ENCODE measurements at places on chromosomes 13 and 19.
A peak's percentile ranks its signal among the peaks of the same experiment; 100 is the strongest.

DNA sequence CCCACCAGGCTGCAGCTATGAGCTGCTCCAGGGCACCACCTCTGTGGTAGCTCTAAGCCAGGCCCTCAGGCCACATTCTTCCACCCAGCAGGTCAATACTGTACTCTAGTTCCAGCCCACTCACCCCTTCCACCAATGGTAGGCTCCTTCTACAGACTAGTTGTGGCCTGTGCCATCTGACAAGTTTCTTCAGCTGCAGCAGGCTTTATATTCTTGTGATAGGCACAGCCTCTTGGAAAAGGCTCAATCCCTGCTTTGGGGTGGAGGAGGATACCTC is 8.5 kb downstream of the MICU2 start:
- DNase-seq: no peak

GRCh38 chr19:35715981-35716800 is 1.6 kb upstream of the KMT2B start:
- no peak for DNase-seq

- DNase-seq: no peak
Observed at GRCh38 chr13:80442609-80443008, 101.7 kb upstream of the SPRY2 start.

DNA sequence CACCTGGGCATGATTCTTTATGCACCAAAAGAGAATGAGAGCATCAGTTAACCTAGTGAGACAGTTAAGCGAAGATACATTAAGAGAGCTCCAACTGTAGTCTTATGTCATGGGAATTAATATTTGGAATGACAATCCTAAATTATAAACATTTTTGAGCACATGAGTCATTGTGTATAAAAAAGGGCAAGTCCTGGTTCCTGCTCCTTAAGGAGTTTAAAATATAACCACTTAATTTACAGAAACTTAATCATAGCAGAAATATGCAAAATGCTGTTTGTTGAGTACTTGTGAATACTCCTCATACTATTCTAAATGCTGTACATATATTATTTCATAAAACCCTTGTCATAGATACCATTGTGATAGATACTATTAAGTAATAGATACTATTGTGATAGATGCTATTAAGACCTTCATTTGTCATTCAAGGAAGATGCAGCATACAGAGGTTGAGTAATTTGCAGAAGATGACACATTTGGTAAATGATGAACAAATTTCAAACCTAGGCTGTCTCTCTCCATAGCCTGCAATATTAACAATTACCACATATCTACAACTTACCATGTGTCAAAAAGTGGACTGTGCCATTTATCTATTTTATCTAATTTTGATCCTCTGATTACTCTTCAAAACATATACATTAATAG is 301.0 kb downstream of the TBC1D4 start:
- no peak for DNase-seq

DNA sequence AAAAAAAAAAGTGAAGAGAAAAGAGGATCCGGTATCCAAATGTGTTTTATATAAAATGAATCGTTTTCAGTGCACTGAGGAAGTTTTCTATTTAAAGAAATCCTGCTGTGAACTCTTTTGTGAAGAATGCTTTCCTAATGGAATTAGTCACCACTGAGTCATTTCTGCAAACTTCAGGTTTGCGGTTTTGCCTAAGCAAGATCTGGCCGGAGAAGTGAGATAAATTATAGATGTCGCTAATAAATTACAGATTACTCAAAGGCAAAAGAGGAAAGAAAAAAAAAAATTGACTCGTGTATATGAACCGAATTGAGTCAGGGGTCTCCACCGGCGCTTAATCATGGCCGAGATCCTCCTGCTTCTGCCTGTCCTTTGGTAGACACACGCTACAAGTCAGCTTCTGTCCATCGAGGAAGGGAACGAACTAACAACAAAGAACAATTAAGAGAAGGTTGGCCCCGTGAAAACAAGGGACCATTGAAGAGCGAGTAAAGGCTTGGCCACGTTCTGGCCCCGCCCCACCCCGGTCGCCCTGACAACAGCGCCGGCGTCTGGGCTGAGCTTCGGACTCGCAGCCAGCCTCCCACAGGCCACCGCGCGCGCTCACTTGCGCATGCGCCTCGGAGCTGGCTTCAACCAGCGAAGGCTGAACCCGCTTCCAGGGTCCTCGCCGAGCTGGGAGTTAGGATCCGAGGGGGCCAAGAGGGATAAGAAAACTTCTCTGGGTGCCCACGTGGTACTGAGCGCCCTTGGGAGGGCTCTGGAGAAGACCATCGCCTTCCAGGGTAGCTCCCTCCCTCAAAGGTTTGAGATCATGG is 33.0 kb upstream of the MRI1 start:
- peak; percentile 84 for DNase-seq

DNA sequence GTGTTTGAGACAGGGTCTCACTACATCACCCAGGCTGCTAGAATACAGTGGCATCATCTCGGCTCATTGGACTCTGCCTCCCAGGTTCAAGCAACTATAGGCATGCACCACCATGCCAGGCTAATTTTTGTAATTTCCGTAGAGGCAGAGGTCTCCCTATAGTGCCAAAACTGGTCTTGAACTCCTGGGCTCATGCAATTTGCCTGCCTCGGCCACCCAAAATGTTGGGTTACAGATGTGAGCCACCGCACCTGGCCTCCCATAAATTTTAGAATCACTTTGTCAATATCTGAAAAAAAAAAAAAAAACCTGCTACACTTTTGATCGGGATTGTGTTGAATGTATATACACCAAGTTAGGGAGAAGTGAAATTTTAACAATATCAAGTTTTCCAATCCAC is 11.9 kb upstream of the PLEKHF1 start:
- no peak for DNase-seq

- DNase-seq: no peak
Observed at GRCh38 chr19:23716792-23717191, 29.8 kb upstream of the ZNF675 start.

GRCh38 chr19:18418483-18419194 is 559 bp upstream of the SSBP4 start:
- DNase-seq: peak; percentile 57

DNA sequence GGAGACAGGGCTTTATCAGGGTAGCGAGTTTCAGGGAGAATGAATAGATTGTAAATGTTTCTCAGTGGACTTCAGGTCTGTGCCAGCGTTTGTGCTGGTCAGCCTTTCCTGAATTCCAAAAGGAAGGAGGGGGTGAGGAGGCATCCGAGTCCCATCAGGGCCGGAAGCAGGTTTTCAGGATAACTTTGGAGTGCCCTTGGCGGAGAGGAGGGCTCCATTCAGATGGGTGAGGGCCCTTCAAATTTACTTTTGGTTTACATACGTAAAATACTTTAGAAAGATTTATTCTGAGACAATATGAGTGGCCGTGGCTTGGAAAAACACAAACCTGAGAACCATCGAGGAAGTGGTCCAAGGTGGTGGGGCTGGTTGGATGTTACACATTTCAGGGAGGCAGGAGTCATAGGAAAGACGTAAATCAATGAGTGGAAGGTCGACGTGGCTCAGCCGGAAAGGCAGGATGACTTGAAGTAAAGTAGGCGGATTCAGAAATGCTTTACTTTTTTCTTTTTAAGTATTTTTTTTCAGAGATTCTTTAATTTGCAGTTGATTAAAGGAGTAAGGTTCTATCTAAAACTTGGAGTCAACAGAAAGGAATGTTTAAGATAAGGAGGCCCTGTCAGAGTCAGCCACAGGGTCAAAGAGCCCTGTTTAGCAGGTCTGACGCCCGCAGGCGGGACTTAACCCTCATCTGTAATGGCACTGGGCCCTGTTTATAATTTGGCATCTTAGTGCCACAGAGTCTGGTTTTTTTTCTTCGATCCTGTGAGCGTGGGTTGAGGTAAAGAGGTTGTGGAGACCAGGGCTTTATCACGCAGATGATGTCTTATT is 32.8 kb downstream of the ATP11A start:
- no peak for DNase-seq

- DNase-seq: no peak
Observed at GRCh38 chr19:10553087-10553667, 9.5 kb downstream of the ATG4D start.

Measured in GF-D8 (cell line).